ENCODE measurements at places on chromosomes 1 and 21. TPM values are rescaled to one million over a fixed set of nuclear protein-coding genes. Genes with fewer than 3 reads are reported as not detected.

DNA sequence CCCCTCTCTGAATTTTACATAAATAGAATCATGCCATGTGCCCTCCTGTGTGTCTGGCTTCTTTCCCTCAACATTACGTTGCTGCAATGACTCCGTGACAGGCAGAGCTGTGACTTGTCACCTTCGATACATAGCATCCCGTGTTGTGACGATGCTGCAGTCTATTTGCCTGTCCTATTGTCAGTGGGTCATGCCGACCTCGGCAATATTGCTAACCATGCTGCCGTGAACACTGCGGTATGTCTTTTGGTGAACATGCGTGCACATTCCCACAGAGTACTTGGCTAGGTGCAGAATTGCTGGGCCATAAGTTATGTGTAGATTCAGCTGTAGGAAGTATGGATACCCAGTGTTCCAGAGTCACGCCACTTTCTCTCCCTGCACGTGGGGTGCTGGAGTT, 36.3 kb upstream of the TTC34 start:
- H3K27ac ChIP-seq: no peak overlapping the region
- no peak for DNase-seq
- H3K27me3 ChIP-seq: no peaks in the 10 kb centered on the region
- no peaks in the 10 kb centered on the region for H3K36me3 ChIP-seq
- peaks cover 14% of the 10 kb centered on the region for H3K4me1 ChIP-seq
- no peak overlapping the region for H3K4me3 ChIP-seq

Gene CYP4X1
- total RNA-seq: not detected

GRCh38 chr1:82065916-82066315, 265.2 kb downstream of the ADGRL2 start:
- H3K4me1 ChIP-seq: no peaks in the 10 kb centered on the region
- H3K27me3 ChIP-seq: peaks cover 3% of the 10 kb centered on the region
- DNase-seq: no peak
- H3K27ac ChIP-seq: no peak overlapping the region
- no peak overlapping the region for H3K4me3 ChIP-seq

Gene PODN
- not detected for total RNA-seq

Gene PWP2
- total RNA-seq: 14.5 TPM

DNA sequence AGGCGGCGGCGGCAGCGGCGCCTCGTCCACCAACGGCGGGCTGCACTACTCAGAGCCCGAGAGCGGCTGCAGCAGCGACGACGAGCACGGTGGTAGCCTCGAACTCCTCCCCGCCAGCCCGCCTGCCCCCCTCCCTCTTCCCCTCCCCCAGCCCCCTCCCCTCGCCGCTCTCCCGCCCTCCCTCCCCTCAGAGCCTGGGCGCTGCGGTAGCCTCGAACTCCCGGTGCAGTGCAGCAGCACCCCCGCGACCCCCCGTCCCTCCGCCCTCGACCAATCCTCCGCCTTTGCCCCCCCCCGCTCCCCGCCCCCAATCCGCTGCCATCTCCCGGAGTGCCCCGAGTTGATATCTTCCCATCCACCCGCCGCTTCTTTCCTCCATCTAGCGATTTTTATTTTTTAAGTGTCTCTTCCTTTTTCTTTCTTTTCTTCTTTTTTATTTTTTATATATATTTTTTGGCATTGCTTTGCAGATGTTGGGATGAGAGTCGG, 516 bp downstream of the RCOR3 start:
- H3K27me3 ChIP-seq: no peaks in the 10 kb centered on the region
- DNase-seq: no peak
- H3K4me1 ChIP-seq: peaks cover 22% of the 10 kb centered on the region

DNA sequence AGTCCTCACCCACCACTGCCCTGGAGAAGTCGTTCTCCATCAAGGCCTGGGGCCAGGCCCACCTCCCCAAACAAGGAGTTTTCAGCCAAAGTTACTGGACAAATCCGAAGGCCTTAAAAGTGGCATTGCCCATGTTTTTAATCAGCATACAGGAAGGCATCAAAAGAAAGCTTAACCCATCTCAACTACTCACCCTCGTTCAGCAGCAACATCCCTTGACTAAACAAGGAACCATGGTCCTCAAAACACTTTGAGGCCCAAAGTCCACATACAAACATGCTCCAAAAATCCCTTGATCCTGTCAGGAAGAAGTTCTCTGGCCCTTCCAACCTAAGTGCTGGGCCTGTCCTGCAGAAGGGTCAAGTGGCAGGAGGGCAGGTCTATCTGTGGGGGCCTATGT, 1.6 kb downstream of the CAPZB start:
- H3K4me3 ChIP-seq: peak overlapping the region; percentile 97
- peaks cover 18% of the 10 kb centered on the region for H3K36me3 ChIP-seq
- no peak for DNase-seq
- H3K27ac ChIP-seq: peak overlapping the region; percentile 94
- no peaks in the 10 kb centered on the region for H3K27me3 ChIP-seq

Gene PKLR
- not detected for total RNA-seq

Gene MATN1
- 1.1 TPM for total RNA-seq

- no peaks in the 10 kb centered on the region for H3K4me1 ChIP-seq
- no peaks in the 10 kb centered on the region for H3K27me3 ChIP-seq
- H3K4me3 ChIP-seq: no peak overlapping the region
- no peak overlapping the region for H3K27ac ChIP-seq
Measured at GRCh38 chr21:27647401-27647800, 680.5 kb upstream of the ADAMTS5 start.
